ENCODE measurements at places on chromosomes 3 and 15.

DNA sequence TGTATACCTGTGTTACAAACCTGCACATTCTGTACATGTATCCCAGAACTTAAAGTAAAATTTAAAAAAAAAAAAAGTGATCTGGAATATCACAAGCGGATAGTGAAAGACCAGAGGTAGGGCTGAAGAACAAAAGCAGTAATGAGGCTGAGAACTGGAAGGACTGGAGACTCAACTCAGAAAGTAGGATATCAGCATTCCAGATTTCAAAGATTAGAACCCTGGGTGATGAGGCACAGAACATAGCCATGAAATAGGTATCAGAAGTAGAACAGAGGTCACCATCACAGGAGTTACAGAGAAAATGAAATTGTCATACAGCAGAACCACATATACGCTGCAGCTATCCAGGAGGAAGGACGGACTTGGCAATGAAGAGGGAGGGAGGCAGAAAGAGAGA is 56.1 kb downstream of the ACAP2 start:
- DNase-seq: no peak

GRCh38 chr3:62229908-62230307 is 143.4 kb downstream of the FEZF2 start:
- peak; percentile 3 for DNase-seq

GRCh38 chr3:186879781-186880180 is 37.3 kb downstream of the ADIPOQ start:
- DNase-seq: no peak

DNA sequence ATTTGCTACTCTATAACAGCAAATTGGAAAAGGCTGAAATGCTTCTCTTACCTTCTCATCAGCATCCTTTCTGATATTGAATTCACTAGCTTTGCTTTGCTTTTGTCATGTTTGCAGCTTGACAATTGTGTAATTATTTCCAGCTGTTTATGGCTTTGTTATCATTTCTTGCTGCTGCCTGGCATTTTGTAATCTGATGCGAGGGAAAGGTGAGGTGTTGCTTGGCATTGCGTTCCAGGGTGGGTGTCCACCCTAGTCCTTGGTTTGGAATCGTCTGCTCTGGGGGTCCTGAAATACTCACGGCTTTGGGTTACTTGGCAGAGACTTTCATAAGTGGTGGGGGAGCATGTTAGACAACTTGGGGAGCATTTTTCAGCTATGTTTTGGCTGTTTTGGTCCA is 2.9 kb downstream of the CACNA2D3 start:
- no peak for DNase-seq

GRCh38 chr3:142902356-142902755 is 13.5 kb upstream of the PCOLCE2 start:
- DNase-seq: no peak

- no peak for DNase-seq
Observed at GRCh38 chr3:28575100-28575745, 226.6 kb upstream of the AZI2 start.
